ENCODE measurements at places on chromosomes 3 and 15. TPM values are rescaled to one million over a fixed set of nuclear protein-coding genes. Genes with fewer than 3 reads are reported as not detected.

DNA sequence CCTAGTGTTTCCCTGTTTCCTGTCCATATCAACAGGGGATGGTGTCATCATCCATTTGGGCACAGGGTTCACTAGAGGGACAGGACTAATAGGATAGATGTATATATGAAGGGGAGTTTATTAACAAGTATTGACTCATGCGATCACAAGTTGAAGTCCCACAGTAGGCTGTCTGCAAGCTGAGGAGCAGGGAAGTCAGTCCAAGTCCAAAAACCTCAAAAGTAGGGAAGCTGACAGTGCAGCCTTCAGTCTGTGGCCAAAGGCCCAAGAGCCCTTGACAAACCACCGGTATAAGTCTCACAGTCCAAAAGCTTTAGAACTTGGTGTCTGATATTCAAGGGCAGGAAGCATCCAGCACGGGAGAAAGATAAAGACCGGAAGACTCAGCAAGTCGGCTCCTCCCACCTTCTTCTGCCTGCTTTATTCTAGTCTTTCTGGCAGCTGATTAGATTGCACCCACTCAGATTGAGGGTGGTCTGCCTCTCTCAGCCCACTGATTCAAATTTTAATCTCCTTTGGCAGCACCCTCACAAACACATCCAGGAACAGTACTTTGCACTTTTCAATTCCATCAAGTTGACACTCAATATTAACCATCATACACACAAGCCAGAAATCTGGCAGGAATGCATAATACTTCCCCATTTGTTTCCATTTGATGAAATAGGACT, 43.4 kb downstream of the CD200 start:
- no peak for DNase-seq

DNA sequence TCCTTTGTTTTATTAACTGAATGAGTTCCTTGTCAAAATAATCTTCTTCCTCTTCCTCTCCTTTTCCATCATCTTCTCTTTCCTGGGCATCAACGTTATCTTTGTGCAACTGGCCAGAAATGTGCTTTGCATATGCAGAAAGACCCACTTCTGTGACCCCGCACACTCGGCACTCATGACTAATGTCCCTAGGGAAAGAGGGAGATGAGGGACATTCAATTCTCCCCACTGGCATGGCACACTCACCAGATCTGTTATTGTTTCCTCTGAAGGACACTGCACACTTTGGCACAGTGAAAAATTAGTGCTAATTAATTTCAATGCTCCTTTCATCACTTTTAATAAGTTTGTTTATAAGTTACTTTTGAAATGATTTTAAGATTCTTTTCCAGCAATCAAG, 34.0 kb downstream of the ZNF106 start:
- no peak for DNase-seq

C2CD4A gene
- 0.75 TPM for total RNA-seq

GRCh38 chr3:29697989-29698388, 417.1 kb downstream of the RBMS3 start:
- no peak for DNase-seq

GRCh38 chr15:79640206-79640605, 208.1 kb downstream of the MINAR1 start:
- DNase-seq = no peak

DNA sequence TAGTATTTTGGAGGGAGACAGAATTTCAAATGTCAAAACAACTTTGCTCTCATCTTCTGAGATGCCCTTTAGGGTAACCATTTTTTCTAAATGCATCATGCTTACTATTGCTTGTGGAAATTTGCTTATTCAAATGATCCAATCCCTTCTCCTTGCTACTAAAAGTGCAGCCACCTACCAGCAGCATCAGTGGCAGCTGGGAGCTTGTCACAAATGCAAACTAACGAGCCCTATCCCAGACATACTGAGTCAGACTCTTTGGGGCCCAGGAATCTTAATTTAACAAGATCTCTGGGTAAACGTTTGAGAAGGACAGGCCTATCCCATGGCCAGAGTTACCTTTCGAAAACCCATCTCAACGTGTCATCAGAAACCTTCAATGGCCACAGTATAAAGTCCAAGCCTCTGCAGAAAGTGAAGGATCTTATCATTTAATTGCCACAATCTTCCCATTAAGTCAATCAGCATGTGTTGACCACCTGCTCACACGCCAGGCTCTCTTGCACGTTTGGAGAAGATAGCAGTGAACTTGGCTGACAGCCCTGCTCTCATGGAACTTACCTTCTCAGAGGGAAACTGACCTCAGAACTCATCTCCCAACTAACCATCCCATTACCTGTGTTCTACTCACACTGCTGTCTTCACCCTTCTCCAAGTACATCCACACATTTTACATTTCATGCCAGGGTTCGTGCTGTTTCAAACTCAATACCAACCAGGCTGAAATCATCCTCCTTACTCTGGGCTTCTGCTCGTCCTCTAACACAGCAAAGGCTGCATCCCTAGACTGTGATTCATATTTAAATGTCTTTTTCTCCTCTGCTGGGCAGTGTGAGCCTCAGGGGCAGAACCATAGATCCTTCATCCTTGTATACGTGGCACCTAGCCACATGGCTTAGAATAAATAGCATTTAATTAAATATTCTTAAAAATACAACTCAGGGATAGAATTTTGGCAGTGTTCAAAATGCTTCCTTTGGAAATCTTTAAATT, 24.8 kb upstream of the VGLL4 start:
- DNase-seq = no peak

DNA sequence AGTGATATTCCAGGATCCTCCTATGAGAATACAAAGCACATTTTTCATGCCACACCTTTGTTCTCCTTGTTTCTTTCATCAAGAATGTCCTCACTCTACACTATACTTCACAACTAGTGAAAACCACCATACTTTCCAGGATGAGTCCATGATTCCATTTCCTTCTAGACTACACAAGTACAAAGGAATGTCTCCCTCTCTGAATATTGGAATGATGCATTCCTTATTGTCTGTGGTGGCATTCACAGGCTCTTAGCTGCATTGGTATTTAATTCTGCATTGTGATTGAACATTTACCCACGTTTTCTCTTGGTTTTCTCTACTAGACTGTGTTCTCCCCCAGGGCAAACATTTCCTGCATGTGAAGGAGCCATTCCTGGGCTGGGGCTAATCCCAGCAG, 217.5 kb downstream of the RAP2B start:
- no peak for DNase-seq
